ENCODE measurements at places on chromosomes 12 and 14. TPM values are rescaled to one million over a fixed set of nuclear protein-coding genes. Genes with fewer than 3 reads are reported as not detected.

Gene RPL10L
- not detected for polyA plus RNA-seq

DNA sequence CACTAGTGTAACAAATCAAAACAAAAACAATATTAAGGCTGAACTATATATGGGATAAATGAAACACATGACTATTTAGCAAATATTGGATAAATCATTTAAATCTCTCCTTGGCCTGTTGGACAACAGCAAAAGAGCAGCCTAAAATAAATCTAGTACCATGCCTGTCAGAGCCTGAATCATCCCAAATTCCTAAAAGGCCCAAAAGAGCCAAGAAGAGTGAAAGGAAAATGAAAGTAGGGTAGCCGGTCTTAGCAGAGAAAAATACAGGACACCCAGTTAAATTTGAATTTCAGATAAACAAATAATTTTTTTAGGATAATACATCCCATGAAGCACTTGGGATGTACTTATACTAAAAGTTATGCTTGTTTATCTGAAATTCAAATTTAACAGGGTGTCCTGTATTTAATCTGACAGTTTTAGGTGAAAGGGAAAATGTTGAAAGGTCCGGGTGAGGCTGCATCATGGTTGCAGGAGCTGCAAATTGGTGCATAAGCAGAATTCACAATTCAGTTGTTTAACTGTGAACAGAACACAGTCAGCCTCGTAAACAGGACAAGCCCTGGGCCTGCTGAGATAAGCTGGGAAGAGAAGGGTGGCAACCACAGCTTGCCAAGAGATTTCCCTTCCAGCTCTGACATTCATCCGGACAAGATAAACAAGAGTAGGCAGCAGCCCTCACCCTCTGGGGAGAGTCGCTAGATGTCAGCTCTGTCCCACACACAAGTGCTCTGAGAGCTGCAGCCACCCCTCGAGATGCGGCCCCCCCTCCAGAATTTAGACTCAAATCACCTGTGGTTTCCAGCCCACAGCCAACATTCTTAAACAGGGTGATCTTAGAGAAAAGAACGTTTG, 30.3 kb downstream of the DMAC2L start:
- peaks cover 4% of the 10 kb centered on the region for H3K36me3 ChIP-seq
- H3K4me3 ChIP-seq, result no peak overlapping the region
- H3K4me1 ChIP-seq, result peaks cover 23% of the 10 kb centered on the region
- DNase-seq, result peak; percentile 36

- H3K27me3 ChIP-seq, result no peaks in the 10 kb centered on the region
- H3K36me3 ChIP-seq, result peaks cover 5% of the 10 kb centered on the region
- H3K4me3 ChIP-seq, result peak overlapping the region; percentile 41
- peaks cover 51% of the 10 kb centered on the region for H3K4me1 ChIP-seq
- H3K27ac ChIP-seq, result no peak overlapping the region
- DNase-seq, result no peak
These were observed 2.3 kb downstream of the MTERF2 start for GRCh38 chr12:106984588-106985137.

Gene DBX2
- not detected for polyA plus RNA-seq

DNA sequence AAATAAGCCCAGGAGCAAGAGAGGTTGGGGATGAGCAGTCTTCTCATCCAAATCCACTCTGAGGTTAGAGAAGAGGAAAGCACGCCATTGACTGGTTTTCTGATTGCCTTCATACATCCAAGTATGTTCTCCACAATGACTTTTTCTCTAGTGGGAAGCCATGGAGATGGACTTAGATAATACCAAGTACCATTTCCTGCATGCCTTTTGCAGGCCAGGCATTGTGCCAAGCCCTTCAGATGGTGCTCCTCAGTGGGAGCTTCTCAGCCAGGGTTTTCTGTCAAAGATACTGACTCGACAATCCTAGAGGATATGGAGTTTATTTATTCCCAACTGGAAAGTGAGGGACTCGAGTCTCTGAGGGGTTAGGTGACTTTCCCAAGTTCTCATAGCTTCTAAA, 218.0 kb downstream of the ZFP36L1 start:
- peaks cover 11% of the 10 kb centered on the region for H3K4me1 ChIP-seq
- H3K36me3 ChIP-seq, result no peaks in the 10 kb centered on the region
- no peak overlapping the region for H3K27ac ChIP-seq
- H3K4me3 ChIP-seq, result no peak overlapping the region
- DNase-seq, result no peak

- H3K27ac ChIP-seq, result no peak overlapping the region
- no peak for DNase-seq
- H3K36me3 ChIP-seq, result no peaks in the 10 kb centered on the region
- peaks cover 11% of the 10 kb centered on the region for H3K4me1 ChIP-seq
- no peak overlapping the region for H3K4me3 ChIP-seq
These were observed 24.5 kb downstream of the CDKN1B start for GRCh38 chr12:12741660-12742059.

Gene KRT83
- not detected for polyA plus RNA-seq

DNA sequence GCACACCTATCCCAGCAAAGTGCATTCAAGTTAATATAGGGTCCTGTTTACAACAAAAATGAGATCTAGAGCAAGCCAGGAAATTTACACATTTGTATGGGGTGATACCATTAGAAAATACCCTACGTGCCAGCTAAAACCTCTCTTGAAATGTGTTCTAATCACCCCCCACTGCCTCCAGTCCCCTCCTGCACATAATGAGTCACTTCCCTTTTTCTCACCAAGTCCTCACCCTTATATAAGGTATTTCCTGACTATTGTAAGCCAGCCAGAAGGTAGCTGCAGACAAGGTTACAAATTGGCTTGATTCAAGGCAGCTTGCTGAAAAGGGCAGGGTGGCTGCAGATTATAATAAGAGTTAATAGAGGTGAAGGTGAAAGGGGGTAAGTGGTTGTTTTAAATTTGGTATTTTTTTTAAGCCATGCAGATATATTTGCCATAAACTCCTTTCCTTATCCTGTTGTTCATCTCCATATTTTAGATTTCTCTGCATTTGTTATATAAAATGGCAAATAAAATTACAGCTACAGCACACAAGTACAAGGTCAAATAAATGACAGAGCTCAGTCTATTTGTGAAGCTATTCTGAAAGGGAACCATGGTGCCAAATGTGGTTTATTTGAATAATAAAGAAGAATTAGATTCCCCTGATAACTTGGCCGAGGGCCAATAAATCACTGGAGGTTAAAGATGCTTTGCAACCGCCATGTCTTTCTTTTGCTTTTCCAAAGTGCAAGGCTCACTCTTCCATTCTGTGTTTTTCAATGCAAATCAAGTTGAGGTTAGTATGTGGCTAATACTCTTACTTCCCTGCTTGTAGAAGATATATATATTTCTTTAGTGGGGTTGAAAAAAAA, 385.9 kb downstream of the EGLN3 start:
- H3K4me3 ChIP-seq, result no peak overlapping the region
- no peaks in the 10 kb centered on the region for H3K36me3 ChIP-seq
- no peak for DNase-seq
- no peak overlapping the region for H3K27ac ChIP-seq
- H3K4me1 ChIP-seq, result no peaks in the 10 kb centered on the region

Gene ARHGEF40
- 0.06 TPM for polyA plus RNA-seq

- H3K27ac ChIP-seq, result peak overlapping the region; percentile 90
- peaks cover 57% of the 10 kb centered on the region for H3K4me1 ChIP-seq
- peak overlapping the region; percentile 46 for H3K4me3 ChIP-seq
- peaks cover 22% of the 10 kb centered on the region for H3K36me3 ChIP-seq
- no peak for DNase-seq
These were observed 7.8 kb downstream of the GALNT6 start for GRCh38 chr12:51383269-51383905.

Measured in naive thymus-derived CD8-positive, alpha-beta T cell (primary cell).